Hematopoietic multipotent progenitor cell treated with erythropoietin and hydrocortisone succinate and interleukin-3 and kit ligand, for 15 days (in vitro differentiated cells): ENCODE measurements at places on chromosomes 7 and 10.

GRCh38 chr10:77633376-77633775, 4.2 kb downstream of the KCNMA1 start:
- DNase-seq: no peak

DNA sequence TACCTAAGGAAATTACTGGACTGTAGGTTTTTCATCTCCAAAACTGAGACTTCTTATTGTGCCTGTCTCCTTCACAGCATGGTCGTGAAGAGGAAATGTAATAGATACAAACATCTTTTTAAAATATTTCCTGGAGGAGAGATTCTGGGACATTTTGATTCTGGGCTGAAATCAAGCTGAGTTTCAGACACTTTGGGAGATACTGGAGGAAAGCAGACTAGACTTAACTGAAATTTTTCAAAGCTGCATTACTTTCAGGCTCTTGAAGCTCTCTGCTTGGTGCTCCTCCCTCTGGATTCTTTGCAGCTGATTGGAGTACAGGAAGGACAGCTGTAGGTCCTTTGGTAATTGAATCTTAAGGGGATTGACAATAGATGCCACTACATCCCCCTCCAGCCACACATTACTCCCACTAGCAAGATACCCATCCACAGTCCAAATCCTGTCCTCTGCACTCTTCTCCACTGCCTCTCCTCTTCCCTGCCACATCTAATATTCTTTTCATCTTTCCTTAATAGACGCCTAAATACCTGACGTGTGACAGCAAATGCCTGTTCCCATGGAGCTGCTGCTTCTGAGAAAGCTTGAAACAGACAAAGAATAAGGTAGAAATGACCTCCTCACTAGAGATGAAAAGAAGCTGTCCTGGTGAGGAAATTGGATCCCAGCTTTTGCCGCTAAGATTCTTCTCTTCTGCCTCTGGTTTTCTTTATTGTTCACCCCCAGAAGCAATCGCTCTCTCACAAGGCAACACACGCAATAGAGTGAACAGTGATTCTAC, 111.5 kb upstream of the PHYHIPL start:
- DNase-seq: no peak

DNA sequence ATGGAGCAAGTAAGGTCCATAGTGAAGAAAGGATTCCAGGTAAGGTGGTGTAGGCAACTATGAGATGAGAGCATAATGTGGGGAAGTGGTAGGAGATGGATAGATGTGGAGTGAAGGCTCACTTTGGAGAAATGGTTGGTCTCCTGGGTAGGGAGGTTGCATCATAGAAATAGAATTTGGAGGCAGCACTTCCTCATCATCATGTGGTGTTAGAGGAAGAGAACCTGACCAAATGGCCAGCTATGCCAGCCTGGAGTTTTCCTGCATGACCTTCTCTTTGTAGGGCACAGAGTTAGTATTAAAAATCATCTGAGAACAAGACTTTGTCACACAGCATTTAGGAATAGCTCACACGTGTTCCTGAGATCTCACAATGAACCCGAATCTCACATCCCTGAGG, 126.7 kb upstream of the CXCL12 start:
- DNase-seq: no peak

DNA sequence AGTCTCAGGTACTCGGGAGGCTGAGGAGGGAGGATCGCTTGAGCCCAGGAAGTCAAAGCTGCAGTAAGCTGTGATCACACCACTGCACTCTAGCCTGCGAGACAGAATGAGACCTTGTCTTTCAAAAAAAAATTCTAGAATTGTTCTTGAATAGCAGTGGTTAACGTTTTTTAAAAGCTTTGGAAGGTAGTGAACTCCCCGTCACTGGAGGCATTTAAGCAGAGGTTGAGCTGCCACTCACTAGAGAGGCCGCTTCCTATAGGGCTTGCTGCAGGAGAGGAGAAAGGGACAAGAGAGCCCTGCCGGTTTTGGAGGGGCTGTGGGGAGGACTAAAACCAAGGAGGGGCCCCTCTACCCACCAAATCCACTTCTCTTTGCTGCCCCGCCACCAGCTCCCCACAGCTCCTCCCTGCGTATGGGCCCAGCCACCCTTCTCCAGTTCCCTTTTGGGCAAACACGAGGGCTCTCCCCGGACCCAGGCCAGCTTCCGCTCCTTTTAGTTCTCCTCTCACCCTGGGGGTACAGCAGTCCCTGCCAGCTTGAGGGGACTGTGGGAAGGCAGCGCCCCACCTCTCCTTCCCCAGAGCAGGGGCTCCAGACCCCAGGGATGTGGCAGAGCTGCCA, 86.9 kb upstream of the GTF2I start:
- no peak for DNase-seq

DNA sequence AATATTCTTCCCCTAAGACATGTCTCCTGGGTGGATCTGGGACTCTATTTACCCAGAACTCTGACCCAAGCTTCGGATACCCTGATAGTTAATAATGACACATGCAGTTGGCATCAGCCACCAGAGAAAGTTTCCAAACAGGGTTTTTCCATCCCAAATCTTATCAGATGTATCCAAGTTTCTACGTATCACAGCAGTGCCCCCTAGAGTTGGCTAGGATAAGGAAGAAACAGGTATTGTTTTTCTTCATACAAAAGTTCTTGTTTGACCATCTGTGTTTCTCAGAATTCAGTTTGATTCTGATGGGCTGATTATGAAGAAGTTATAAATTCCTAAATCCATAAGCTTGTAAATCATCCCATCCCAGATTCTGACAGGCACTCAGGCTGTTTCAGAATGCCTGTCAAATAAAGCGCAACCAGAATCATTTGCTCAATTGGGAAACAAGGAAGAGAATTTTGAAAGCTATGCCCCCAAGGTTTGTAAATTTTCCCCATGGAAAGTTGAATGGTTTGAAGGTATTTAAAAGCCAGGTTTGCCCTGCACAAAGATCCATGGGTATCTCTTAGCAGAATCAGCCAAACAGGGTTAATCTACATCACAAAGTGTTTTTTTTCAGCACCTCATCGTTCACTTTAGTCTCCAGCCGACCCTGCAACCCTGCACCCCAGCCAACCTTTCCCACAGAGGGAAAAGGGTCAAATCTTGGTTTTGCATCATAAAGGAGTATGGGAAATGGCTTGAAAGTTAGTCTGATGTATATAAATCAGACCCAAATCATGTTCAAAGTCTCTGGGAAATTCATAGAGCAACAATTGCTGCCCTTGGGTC, 47.4 kb downstream of the NRAP start:
- DNase-seq: no peak

DNA sequence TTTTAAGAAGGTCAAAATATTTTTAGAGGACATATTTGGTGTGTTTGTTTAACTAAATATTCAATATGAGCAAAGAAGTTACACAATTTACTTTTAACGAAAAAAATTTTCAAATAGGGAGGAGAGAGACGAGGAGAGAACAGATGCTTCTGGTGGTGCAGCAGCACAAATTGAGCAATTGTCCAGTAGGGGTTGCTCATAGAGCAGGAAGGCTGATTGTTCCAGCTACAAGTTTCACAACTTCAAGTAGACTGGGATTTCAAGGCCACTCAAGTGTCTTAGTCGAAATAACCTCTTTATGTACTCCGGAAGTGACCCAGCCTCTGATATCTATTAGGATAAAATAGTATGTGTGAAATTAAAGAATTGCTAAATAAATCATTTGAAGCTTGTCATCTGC, 197.9 kb downstream of the HDAC9 start:
- DNase-seq: no peak

GRCh38 chr10:6507311-6507710, 72.8 kb downstream of the PRKCQ start:
- DNase-seq: no peak

- DNase-seq: no peak
Measured at GRCh38 chr10:26335574-26336093, 102.5 kb upstream of the APBB1IP start.

GRCh38 chr7:69062020-69062765, 536.1 kb upstream of the AUTS2 start:
- DNase-seq: no peak

- no peak for DNase-seq
Measured at GRCh38 chr7:39353615-39354376, 212.4 kb upstream of the YAE1 start.

- no peak for DNase-seq
Measured at GRCh38 chr7:18975276-18975675, 142.2 kb downstream of the TWIST1 start.

DNA sequence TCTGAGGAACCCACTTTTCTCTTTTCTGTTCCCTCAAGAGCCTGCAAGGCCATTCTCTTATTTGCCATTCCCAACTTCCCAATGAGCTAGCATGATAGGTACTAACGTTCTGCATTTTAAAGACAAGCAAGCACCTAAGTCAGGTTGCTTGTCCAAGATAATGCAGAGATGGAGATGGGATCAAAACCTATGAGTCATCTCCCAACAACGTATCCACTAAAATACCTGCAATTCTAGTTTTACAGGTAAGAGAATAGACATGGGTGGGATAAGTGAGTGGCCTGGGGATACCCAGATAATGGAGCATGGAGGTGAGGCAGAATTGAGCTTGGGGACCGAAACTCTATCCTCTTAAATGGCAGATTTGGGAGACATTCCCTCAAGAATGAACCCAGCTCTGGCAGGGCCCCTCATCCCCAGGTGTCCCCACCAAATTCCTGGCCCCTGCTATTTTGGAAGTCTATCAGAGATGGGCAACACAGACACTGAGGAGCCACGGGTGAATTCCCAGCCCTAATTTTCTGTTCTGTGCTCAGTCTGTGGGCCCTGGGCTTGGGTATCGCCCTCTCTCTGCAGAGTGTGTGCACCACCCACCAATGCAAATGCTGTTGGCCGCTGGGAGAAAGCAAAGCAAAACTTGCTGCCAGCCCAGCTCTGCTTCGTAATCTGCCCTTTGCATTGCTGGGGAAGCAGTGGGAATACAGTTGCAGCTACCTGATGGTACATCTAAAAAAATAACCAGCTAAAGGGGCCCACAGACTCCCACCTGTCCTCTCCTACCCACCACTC, 98.3 kb downstream of the KCNMA1 start:
- DNase-seq: no peak

GRCh38 chr10:42836771-42837468, 54.3 kb downstream of the BMS1 start:
- DNase-seq: no peak

- peak; percentile 45 for DNase-seq
Measured at GRCh38 chr7:70856901-70857630, 274.9 kb upstream of the GALNT17 start.

DNA sequence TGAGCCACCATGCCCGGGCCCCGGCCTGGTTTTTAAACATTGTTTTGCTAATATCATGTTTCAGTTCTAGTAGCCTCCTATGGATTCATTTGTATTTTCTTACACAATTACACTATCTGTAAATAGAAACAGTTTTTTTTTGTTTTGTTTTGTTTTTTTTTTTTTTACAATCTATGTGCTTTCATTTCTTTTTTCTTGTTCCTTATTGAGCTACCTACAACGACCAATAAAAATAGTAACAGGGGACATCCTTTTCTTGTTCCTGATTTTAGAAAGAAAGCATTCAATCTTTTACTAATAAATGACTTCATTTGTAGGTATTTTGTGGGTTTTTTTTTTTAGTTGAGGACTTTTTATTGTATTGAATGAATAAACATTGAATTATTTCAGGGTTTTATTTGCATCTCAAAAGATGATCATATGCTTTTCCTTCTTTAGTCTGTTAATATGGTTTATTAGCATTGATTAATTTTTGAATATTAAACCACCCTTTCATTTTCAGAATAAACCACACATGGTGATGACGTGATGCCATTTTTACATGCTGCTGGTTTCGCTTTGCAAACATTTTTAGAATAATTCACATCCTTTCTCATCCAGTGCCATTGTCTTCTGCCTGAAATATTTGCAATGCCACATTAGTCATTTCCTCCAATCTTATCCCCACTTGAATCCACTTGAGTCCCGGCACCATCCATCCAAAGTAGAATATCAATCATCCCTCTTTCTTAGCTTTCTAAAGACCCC, 18.1 kb upstream of the AKR1E2 start:
- DNase-seq: no peak
